Esophagus squamous epithelium (tissue), 5 donors: ENCODE measurements at places on chromosomes 7 and 10. TPM values are rescaled to one million over a fixed set of nuclear protein-coding genes. Genes with fewer than 3 reads are reported as not detected.

The FAM25C gene
- total RNA-seq, result 39.2 TPM

The UCN3 gene
- total RNA-seq, result not detected

DNA sequence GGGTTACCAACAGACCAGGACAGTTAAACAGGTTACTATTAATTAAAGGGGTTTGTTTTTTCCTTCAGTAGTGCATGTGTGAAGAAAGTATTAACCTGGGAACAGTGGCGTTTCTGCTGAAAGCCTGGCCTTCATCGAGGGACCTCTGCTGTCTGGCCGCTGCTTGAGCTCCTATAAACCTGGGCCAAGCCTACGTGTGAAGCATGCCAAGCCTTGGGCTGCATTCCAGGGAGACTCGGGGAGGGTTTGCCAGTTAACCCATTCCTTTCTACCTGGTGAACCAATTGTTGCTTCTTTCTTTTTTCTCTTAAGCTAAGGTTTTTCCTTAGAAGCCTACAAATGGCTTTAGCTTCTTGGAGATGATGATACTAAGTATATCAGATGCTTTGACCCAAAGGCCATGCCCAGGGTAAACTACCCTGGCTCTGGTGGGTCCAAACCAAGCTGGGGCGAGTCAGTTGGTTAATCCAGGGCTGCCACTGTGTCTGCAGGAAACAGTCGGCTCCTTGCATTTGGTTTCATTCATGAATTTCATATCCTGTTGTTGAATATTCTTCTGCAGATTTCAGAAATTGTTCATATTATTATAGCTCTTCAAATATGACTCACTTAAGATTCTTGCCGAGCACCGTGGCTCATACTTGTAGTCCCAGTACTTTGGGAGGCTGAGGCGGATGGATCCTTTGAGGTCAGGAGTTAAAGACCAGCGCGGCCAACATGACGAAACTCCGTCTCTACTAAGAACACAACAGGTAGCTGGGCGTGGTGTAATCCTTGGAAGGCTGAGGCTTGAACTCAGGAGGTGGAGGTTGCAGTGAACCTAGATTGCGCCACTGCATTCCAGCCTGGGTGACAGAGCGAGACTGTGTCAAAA is 23.8 kb downstream of the PFKP start:
- H3K36me3 ChIP-seq, result no peaks in the 10 kb centered on the region
- peaks cover 31% of the 10 kb centered on the region for H3K4me1 ChIP-seq
- DNase-seq, result no peak

DNA sequence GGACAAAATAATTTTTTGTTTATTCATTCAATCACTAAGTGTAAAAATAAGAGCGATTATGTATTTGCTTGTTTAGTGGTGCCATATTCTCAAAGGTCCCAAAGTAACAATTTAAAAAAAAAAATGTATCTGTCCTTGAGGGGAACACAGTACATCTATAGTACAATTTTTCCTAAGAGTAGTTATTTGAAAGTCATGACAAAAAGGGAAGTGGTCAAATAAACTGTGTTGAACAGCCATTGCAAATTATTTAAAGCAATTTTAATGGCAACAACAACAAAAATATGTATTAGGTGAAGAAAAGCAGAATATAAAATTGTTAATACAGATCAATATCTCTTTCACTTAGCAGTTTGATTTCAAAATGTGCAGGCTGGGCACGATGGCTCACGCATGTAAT is 943.5 kb downstream of the CNTNAP2 start:
- no peak overlapping the region for H3K27ac ChIP-seq
- H3K4me3 ChIP-seq, result no peak overlapping the region
- DNase-seq, result no peak
- H3K27me3 ChIP-seq, result no peaks in the 10 kb centered on the region
- no peaks in the 10 kb centered on the region for H3K36me3 ChIP-seq
- H3K4me1 ChIP-seq, result no peaks in the 10 kb centered on the region

- H3K4me3 ChIP-seq, result peak overlapping the region; percentile 76
- H3K27ac ChIP-seq, result peak overlapping the region; percentile 98
Measured at GRCh38 chr10:17643339-17643754, 604 bp upstream of the STAM start.

- no peaks in the 10 kb centered on the region for H3K27me3 ChIP-seq
- H3K4me3 ChIP-seq, result no peak overlapping the region
- no peak overlapping the region for H3K27ac ChIP-seq
- no peaks in the 10 kb centered on the region for H3K36me3 ChIP-seq
- H3K4me1 ChIP-seq, result no peaks in the 10 kb centered on the region
Measured at GRCh38 chr10:118908557-118909256, 120.8 kb upstream of the NANOS1 start.

DNA sequence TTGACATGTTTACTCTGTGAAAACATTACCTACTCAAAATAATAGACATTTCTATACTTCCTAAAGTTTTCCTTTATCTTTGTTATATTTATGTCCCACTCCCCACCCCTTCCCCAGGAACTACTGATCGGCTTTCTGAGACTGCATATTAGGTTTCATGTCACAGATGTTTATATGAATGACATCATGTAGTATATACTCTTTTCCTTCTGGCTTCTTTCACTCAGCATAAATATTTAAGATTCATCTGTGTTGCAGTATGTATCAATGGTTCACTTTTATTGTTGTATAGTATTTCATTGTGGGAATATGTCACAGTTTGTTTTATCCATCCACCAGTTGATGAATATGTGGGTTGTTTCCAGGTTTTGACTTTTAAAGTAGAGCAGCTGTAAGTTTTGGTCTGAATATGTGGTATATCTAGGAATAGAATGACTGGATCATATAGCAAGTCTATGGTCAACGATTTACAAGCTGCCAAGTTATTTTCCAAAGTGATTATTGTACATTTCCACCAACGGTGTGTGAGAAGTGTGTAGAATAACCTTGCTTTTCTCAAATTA is 73.8 kb upstream of the CAV2 start:
- H3K27ac ChIP-seq, result no peak overlapping the region
- no peaks in the 10 kb centered on the region for H3K27me3 ChIP-seq
- H3K4me3 ChIP-seq, result no peak overlapping the region
- no peaks in the 10 kb centered on the region for H3K4me1 ChIP-seq

- no peak for DNase-seq
- H3K4me3 ChIP-seq, result no peak overlapping the region
- H3K27ac ChIP-seq, result no peak overlapping the region
- H3K4me1 ChIP-seq, result peaks cover 3% of the 10 kb centered on the region
- no peaks in the 10 kb centered on the region for H3K27me3 ChIP-seq
Measured at GRCh38 chr7:47485640-47486435, 96.1 kb downstream of the TNS3 start.

- H3K27me3 ChIP-seq, result no peaks in the 10 kb centered on the region
- H3K27ac ChIP-seq, result no peak overlapping the region
- H3K4me1 ChIP-seq, result no peaks in the 10 kb centered on the region
- no peaks in the 10 kb centered on the region for H3K36me3 ChIP-seq
Measured at GRCh38 chr7:156156734-156157408, 344.6 kb upstream of the SHH start.

DNA sequence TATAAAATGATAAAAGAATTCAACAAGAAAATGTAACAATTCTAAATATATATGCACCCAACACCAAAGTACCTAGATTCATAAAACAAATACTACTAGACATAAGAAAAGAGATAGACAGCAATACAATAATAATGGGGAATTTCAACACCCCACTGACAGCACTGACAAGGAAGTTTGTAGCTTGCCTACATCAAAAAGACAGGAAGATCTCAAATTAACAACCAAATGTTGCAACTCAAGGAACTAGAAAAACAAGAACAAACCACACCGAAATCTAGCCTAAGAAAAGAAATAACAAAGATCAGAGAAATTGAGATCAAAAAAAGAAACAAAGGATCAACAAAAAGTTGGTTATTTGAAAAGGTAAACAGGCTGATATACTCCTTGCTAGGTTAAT is 36.5 kb upstream of the TNKS2 start:
- no peak overlapping the region for H3K4me3 ChIP-seq
- no peaks in the 10 kb centered on the region for H3K27me3 ChIP-seq
- H3K27ac ChIP-seq, result no peak overlapping the region
- DNase-seq, result no peak
- no peaks in the 10 kb centered on the region for H3K4me1 ChIP-seq

- DNase-seq, result no peak
- H3K4me1 ChIP-seq, result no peaks in the 10 kb centered on the region
- no peak overlapping the region for H3K27ac ChIP-seq
- no peaks in the 10 kb centered on the region for H3K36me3 ChIP-seq
Measured at GRCh38 chr7:127413962-127414361, 21.5 kb upstream of the ZNF800 start.

DNA sequence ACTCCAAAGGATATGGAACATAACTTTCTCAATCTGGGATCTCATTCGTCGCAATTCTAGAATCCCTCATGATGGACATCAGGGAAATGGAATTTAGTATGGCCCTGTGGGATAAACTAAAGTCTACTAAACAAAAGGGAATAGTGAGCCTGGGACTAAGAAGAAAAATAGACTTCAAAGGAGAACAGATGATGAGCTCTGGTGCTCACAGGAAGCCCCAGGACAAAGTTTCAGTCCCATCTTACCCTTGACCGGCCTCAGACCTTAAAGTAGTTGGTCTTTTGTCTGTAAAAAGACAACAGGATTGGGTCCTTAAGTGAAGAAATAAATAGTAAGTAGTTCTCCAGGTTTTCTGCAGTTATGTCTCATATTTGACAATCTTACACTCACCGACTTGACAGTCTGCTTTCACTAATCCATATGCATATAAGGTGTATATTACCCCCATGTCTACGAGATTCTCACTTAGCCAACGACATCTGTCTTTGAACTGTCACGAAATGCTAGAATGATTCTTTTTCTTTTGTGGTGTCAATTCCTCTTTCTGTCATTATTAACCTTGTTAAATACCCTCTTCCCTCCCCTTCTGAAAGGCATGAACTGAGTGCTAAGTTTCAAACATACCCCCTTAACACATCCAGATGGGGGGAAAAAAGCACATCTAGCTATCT is 10.9 kb upstream of the IKZF1 start:
- DNase-seq, result no peak
- no peaks in the 10 kb centered on the region for H3K36me3 ChIP-seq
- H3K27ac ChIP-seq, result no peak overlapping the region
- H3K4me1 ChIP-seq, result no peaks in the 10 kb centered on the region

- no peak overlapping the region for H3K4me3 ChIP-seq
- no peak for DNase-seq
- H3K27ac ChIP-seq, result no peak overlapping the region
Measured at GRCh38 chr7:51817694-51818225, 501.2 kb upstream of the COBL start.

DNA sequence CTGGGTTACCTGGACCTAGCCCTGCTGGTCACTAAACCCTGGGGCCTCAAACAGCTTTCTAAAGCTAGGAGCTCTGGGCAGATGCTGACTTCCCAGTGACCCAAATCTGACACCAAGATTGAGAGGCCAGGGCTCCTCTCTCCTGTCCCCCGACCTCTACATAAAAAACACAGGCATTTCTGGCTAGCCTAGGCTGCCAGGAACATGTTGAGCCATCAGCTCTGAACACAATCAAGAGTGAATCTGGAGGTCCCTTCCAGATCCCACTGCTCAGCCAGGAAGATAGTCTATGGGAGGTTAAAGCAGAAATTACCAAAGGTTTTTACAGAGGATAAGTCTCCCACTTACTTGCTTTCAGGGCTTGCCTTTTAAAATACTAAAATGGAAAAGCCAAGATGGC is 22.1 kb upstream of the PDE1C start:
- no peak overlapping the region for H3K4me3 ChIP-seq
- H3K36me3 ChIP-seq, result no peaks in the 10 kb centered on the region
- peaks cover 17% of the 10 kb centered on the region for H3K4me1 ChIP-seq
- H3K27me3 ChIP-seq, result no peaks in the 10 kb centered on the region

GRCh38 chr10:73823391-73823790 is 12.0 kb upstream of the NDST2 start:
- H3K4me3 ChIP-seq, result no peak overlapping the region
- H3K4me1 ChIP-seq, result peaks cover 44% of the 10 kb centered on the region
- peaks cover 10% of the 10 kb centered on the region for H3K36me3 ChIP-seq
- no peaks in the 10 kb centered on the region for H3K27me3 ChIP-seq
- no peak for DNase-seq
